ENCODE measurements at places on chromosomes 13 and 19. TPM values are rescaled to one million over a fixed set of nuclear protein-coding genes. Genes with fewer than 3 reads are reported as not detected.
A peak's percentile ranks its signal among the peaks of the same experiment; 100 is the strongest.

CAMSAP3 gene
- polyA plus RNA-seq = 18.9 TPM

DNA sequence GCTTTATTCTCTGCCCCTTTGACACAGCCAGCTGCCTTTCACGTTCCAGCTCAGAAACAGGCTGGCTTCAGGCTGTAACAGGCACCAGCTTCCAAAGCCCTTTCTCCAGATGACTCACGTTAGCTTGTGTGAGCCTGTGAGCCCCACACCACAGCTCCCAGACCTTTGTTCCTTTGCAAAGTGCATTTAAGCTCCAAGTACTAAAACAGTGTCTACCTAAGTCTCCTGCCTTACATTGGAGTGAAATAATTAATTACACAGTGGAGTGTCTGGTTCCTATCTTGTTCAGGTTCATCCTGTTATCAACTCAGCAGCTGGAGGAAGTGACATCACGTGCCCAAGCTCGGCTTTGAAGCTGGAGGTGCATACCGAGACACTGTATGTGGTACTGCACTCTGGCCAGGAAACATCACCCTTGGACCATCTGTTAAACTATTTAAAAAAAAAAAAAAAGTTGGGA is 475.8 kb downstream of the FOXO1 start:
- DNase-seq = peak; percentile 39

ZNF302 gene
- polyA plus RNA-seq = 105 TPM

LILRA5 gene
- 0.45 TPM for polyA plus RNA-seq

- no peak for DNase-seq
Observed at GRCh38 chr19:47779524-47780214, 1.2 kb downstream of the SELENOW start.
